ENCODE measurements at places on chromosomes 3 and 15.

- DNase-seq: no peak
Observed at GRCh38 chr3:41290736-41291135, 91.4 kb downstream of the CTNNB1 start.

GRCh38 chr3:185715091-185715490 lies 109.8 kb downstream of the IGF2BP2 start:
- no peak for DNase-seq

DNA sequence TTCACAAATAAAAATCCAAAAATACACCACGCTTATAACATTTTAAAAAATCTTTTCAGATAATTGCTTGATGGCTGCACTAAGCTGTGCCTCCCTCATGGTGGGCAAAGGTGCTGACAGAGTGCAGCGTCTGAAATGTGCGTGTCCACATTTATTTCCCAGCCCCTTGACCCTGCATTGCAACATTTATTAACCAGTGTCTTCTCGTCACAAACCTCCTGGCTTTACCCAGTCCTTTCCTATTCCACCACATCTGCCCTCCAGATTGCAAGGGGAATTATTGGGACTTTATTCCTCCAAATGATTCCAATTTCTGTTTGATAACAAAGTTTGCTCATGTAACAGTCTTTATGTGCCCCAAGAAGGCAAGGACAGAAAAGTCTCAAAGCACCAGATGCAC lies 5.5 kb downstream of the RASGRP1 start:
- no peak for DNase-seq

- peak; percentile 47 for DNase-seq
Observed at GRCh38 chr3:167493244-167493643, 19.4 kb upstream of the SERPINI2 start.

DNA sequence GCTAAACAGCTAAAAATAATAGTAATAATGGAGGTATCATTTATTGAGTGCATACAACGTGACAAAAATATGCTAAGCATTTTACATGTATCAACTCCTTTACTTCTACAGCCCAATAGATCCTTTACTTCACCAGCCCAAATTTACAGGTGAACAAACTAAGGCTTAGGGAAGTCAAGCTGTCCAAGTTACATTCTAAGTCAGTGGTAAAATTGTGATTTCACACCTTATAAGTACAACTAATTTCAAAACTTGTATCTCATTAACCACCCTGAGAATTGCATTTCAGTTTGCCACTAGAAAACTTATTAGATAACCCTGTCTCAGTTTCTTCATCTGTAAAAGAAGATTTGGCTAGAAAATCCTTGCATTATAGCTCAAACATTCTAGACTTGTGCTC lies 10.7 kb downstream of the SLC33A1 start:
- no peak for DNase-seq

GRCh38 chr15:81910355-81911021 lies 135.3 kb downstream of the MEX3B start:
- no peak for DNase-seq

DNA sequence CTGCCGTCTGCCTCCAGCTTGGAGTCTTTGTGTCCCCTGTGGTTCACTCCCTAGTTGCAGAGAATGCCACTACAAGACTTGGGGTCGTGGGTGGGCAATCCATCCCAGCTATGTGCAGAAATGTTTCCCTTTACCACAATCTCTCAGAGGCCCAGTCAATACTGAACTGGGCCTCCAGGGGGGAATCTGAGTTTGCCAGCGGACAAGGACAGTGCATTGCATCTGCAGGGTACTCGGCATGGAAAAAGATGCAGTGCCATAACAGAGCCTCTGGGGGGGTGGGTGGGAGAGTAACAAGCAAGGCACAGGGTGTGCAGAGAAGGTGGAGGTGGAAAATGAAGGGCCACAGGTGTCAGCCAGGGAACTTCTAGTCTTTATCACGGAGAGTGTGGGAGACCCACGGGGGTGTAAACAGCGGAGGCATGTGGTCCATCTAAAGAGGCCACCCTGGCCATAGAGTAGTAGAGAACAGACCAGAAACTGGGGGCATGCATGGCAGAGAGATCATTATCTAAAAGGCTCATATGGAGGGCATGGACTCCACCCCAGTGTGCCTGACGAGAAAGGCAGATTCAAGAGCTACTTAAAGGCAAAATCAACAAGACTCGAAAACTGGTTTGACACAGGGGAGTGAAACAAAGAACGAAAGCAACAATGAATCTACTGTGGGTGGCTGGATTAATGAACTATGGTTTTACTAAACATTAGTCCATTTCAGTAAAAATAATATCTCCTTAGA lies 182.4 kb downstream of the ANXA2 start:
- peak; percentile 28 for DNase-seq

- no peak for DNase-seq
Observed at GRCh38 chr3:45105855-45106671, 40.1 kb downstream of the CDCP1 start.

DNA sequence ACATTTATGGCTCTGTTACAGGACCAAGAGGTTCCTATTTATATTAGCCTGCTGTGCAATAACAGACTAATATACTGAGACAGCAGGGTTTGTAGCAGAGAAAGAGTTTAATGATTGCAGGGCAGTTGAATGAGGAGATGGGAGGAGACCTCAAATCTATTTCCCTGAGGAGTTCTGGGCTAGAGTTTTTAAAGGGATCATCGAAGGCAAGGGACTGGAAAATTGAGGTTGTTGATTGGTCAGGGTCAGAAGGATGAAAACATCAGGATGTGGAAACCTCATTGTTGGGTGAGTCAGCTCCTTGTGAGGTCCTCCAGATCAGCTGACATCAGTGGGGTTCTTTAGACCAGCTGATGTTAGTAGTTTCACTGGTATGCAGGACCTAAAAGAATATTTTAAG lies 60.6 kb upstream of the GOLGA8B start:
- no peak for DNase-seq

Measured in D341Med (cell line).